ENCODE measurements at places on chromosomes 7 and 10. TPM values are rescaled to one million over a fixed set of nuclear protein-coding genes. Genes with fewer than 3 reads are reported as not detected.

The AMZ1 gene
- not detected for total RNA-seq

The THSD7A gene
- 0.75 TPM for total RNA-seq

The POLR3A gene
- 45.3 TPM for total RNA-seq

The MYL10 gene
- not detected for total RNA-seq

The EGR2 gene
- total RNA-seq, result 14.3 TPM

The HTRA1 gene
- total RNA-seq, result not detected

The SPAM1 gene
- total RNA-seq, result not detected

The ARL5B gene
- total RNA-seq, result 7.6 TPM

The TBXAS1 gene
- 104 TPM for total RNA-seq

The IFIT1 gene
- total RNA-seq, result 0.36 TPM

The LRGUK gene
- total RNA-seq, result 0.50 TPM

The ADRB1 gene
- 1.6 TPM for total RNA-seq

The ANK3 gene
- total RNA-seq, result 22.0 TPM

The PON1 gene
- not detected for total RNA-seq

The ERCC6 gene
- 27.8 TPM for total RNA-seq

The ANKRD30A gene
- total RNA-seq, result not detected

The HACD1 gene
- 1.2 TPM for total RNA-seq

The FRMD4A gene
- total RNA-seq, result 1.5 TPM

The TEX47 gene
- not detected for total RNA-seq

The ELN gene
- total RNA-seq, result not detected

The LRRN3 gene
- total RNA-seq, result 4.6 TPM

Measured in natural killer cell treated with Interleukin-12 subunit alpha and Interleukin-12 subunit beta and Interleukin-15 and Interleukin-18, amount 100 ng/mL, for 72 hours (primary cell).